ENCODE measurements at places on chromosomes 12 and 14.

- peak; percentile 63 for DNase-seq
Measured at GRCh38 chr12:15682826-15683225, 106.4 kb downstream of the EPS8 start.

- DNase-seq = peak; percentile 8
Measured at GRCh38 chr12:122875590-122876220, 20.2 kb downstream of the VPS37B start.

- DNase-seq = no peak
Measured at GRCh38 chr14:50560931-50561285, 963 bp downstream of the ATL1 start.

- no peak for DNase-seq
Measured at GRCh38 chr12:20259786-20260185, 108.6 kb upstream of the PDE3A start.

DNA sequence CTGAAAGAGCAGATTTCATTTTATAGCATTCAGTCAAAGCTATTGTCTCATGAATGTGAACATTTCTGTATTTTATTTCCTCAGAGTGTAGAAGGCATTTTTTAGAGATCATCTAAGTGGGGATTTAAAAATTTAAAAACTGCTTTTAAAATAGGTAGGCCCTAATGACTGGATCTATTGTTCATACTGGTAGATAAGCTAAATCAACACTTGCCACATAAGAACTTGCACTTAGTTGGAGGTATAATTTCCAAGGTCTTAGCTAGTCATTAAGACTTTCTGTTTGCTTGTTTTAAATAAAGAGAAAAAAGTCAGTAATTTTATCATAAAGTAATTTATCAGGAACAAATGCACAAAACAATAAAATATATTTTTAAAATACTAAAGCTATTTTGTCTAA, 75.2 kb upstream of the LMO3 start:
- DNase-seq = no peak

DNA sequence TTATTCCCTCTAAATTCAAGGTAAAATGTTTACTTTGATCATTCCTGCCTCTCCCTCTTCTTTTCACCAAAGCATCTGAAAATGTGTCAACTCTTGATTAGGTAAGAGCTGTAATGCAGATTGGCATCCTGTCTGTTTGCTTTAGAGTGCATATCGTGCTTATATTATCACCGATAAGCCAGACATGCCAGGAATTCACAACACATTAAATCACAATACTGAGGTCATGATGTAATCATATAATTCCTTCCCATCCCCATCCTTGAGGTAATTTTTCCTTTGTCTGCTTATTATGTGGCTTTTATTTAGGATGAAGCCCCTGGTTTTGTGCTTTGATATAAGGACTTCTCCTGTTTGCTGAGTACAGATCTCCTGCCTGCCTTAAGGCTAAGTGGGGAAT, 10.2 kb downstream of the DDX47 start:
- peak; percentile 43 for DNase-seq

- no peak for DNase-seq
Measured at GRCh38 chr12:79358716-79359300, 332.0 kb downstream of the PAWR start.

- no peak for DNase-seq
Measured at GRCh38 chr12:131735476-131736445, 24.9 kb downstream of the SFSWAP start.

DNA sequence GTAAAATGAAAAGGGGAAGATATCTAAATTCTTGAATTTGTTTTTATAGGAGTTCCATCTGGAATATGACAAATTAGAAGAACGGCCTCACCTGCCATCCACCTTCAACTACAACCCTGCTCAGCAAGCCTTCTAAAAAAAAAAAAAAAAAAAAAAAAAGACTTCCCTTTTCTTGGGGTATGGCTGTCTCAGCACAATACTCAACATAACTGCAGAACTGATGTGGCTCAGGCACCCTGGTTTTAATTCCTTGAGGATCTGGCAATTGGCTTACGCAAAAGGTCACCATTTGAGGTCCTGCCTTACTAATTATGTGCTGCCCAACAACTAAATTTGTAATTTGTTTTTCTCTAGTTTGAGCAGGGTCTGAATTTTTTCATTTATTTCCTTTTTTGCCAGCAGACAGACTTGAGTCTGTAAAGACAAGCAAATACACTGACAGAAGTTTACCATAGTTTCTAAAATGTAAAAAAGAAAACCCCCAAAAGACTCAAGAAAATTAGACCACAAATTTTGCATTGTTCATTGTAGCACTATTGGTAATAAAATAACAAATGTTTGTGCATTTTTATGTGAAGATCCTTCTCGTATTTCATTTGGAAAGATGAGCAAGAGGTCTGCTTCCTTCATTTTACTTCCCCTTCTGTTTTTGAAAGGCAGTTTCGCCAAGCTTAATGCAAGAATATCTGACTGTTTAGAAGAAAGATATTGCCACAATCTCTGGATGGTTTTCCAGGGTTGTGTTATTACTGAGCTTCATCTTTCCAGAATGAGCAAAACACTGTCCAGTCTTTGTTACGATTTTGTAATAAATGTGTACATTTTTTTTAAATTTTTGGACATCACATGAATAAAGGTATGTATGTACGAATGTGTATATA, 12.1 kb upstream of the KCNMB4 start:
- DNase-seq = no peak

DNA sequence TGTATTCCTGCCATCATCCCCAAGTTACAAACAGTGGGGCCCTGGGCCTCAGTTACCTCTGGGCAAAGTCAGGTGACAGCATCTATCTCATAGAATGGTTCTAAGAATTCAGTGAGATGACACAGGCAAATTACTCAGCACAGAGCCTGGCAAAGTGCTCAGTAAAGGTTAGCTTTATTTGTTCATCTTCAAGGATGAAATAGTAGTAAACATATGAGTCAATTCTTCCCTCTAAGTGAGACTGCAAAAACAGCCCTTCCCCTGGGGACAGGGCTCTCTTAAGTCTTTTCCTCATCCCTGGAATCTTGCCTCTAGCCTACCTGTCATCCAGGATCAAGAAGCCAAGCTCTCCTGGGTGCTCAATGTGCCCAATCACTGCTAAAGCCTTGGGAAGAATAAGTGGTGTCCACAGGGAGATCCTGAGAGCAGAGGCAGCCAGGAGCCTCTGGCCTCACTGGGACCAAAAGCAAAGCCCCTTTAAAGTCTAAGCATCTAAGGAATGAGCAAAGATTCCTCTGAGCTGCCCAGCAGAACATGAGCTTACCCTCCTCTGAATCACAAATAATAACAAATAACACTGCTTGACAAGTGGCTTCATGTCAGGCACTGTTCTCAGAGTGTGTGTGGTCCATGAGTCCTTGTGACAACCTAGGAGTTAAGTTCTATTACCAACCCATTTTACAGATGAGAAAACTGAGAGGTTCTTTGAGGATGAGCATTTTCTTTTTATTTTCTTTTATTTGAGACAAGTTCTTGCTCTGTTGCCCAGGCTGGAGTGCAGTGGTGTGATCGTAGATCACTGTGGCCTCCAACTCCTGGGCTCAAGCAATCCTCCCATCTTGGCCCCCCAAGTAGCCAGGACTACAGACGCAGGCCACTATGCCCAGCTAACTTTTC, 12.1 kb downstream of the NUAK1 start:
- peak; percentile 15 for DNase-seq

DNA sequence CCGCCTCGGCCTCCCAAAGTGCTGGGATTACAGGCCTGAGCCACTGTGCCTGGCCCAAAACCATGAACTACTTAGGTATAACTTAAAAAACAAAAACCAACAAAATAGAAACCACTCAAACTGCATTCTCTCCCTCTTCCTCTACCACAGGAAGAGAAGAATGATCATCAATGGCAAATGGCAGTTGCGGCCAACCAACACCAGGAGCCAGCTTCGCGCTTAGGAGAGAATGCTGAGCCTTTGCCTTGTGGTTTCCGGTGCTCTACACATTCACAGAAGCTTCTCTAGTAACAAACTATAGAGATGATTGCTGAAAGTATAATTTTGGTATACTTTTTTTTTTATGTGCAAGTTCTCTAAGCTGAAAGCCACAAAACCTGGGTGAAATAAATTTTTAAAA, 17.1 kb downstream of the CATSPERB start:
- DNase-seq = no peak

Data from PC-9 (cell line).